Cardiac muscle cell (in vitro differentiated cells and primary cell): ENCODE measurements at places on chromosomes 2 and 18. TPM values are rescaled to one million over a fixed set of nuclear protein-coding genes. Genes with fewer than 3 reads are reported as not detected.
A peak's percentile ranks its signal among the peaks of the same experiment; 100 is the strongest.

DNA sequence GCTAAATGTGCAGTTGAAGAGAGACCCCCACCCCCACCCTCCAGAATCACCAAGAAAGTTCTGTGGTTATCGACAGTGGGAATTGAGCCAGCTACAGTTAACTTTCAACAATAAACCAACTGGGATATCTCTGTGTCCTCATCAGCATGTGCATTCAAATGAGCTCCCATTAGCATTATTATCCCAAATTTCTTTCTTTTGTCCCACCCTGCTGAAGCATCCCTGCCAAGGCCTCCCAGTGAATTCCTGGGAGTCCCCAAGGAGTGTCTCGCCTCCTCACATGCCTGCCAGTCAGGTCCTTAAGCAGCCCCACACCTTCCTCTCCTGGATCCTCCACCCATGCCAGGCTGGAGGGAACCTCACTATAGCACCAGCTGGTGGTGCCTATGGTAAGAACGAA lies 422.1 kb upstream of the HNRNPA3 start:
- no peaks in the 10 kb centered on the region for H3K27me3 ChIP-seq
- no peak overlapping the region for H3K4me3 ChIP-seq
- H3K36me3 ChIP-seq, result no peaks in the 10 kb centered on the region
- H3K27ac ChIP-seq, result no peak overlapping the region
- DNase-seq, result no peak

DNA sequence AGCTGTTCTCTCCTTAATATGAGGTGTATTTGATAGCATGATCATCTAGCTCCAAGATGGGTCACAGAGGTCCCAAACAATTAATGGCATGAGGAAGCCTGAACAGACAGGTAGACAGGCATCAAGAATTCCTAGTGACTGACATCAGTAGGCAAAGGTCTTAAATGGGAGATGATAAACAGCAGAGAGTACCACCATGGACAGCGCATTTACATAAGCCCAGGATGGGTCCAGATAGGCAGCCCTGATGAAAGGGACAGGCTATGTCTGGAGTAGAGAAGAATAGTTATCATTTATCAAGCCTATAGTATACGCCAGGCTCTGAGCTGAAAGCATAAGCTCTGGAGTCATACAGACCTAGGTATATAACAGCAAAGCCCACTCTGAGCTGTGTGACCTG lies 434.7 kb upstream of the SETBP1 start:
- no peak overlapping the region for H3K4me3 ChIP-seq
- no peak overlapping the region for H3K27ac ChIP-seq
- peak; percentile 15 for DNase-seq
- H3K4me1 ChIP-seq, result no peaks in the 10 kb centered on the region

- peaks cover 24% of the 10 kb centered on the region for H3K27me3 ChIP-seq
- peak; percentile 81 for DNase-seq
- no peak overlapping the region for H3K4me3 ChIP-seq
- no peak overlapping the region for H3K27ac ChIP-seq
- no peaks in the 10 kb centered on the region for H3K4me1 ChIP-seq
Observed at GRCh38 chr2:102185347-102185746, 1.5 kb upstream of the IL1RL2 start.

DNA sequence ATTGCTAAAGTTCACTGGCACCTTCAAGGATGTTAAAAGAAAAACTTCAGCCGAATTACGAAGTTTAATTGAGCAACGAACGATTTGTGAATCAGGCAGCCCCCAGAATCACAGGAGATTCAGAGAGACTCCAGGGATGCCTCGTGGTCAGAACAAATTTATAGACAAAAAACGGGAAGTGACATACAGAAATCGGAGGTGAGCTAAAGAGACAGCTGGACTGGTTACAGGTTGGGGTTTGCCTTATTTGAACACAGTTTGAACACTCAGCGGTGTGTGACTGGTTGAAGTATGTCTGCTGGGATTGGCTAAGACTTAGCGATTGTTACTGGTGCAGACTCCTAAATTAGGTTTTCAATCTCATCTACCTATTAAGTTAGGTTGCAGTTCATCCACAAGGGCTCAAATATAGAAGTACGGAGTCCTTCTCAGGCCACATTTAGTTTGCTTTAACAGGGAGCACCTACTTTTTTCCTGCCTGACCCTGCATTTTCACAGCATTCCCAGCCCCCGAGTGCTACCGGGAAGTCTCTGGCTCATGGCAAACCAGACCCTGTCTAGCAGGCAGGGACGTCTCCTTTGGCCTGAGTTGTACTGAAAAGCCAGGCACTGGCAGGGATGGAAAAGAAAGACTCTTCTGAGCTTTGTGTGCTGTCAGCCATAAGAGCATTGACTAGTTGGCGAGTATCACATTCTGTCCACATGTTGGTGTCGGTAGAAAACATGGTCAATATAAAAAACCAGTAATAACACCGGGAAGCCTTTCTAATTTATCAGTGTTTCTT lies 41.1 kb downstream of the CDCA7 start:
- H3K27ac ChIP-seq, result peak overlapping the region; percentile 83
- H3K27me3 ChIP-seq, result no peaks in the 10 kb centered on the region
- H3K4me1 ChIP-seq, result peaks cover 53% of the 10 kb centered on the region

The BOLL gene
- 0.28 TPM in 1 of 2 replicates, not detected in the other for total RNA-seq

The ASB18 gene
- total RNA-seq, result 0.07 TPM in 1 of 2 replicates, not detected in the other

- H3K36me3 ChIP-seq, result no peaks in the 10 kb centered on the region
- H3K27me3 ChIP-seq, result no peaks in the 10 kb centered on the region
Observed at GRCh38 chr2:240637901-240638345, 12.6 kb downstream of the GPR35 start.

DNA sequence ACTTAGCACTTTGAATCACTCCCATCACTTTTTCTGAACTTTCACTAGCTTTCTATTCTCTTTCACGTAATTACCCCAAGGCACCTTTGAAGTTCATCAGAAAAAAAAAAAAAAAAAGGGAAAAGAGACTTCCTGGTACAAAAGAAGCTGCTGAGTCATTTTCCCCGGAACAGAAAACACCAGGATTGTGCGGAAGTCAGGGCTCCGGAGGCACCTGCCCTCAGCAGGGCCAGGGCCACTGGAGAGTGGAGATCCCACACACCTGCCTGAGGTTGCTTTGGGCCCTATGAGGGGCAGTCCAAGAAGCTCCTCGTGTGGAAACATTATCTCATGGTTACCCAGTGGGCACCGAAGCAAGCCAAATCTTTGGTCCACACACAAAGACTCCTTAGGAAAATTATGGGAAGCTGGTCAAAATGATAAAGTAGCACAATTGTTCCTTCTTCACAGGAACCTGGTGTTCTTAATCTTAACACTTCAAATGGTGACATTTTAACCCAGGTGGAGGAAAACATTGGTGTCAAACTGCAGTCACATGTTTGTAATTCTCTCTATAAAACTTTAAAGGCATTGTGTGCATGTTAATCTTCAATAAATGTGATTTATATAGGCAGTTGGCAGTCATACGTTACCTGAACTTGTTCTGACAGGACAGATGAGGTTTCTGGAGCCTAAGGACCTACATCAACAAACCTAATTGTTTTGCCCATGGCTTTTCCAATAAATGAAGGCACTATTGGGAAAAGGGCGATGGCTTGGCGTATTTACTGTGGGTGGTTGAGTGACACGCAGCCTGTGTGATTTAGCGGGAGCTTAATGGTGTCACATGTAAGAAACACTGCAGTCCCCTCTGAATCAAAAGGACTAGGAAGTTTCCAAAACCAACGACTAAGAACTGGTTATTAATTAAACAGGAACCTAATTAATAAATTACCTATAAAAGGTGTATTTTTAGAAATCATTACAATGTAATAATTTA lies 23.4 kb upstream of the FAM110C start:
- peaks cover 6% of the 10 kb centered on the region for H3K4me1 ChIP-seq
- H3K27ac ChIP-seq, result no peak overlapping the region
- H3K4me3 ChIP-seq, result no peak overlapping the region
- no peak for DNase-seq
- H3K36me3 ChIP-seq, result no peaks in the 10 kb centered on the region
- no peaks in the 10 kb centered on the region for H3K27me3 ChIP-seq

- H3K4me3 ChIP-seq, result no peak overlapping the region
- H3K36me3 ChIP-seq, result no peaks in the 10 kb centered on the region
- no peak for DNase-seq
- H3K27me3 ChIP-seq, result no peaks in the 10 kb centered on the region
- no peak overlapping the region for H3K27ac ChIP-seq
Observed at GRCh38 chr2:98459496-98460175, 15.0 kb downstream of the INPP4A start.

The GALR1 gene
- total RNA-seq, result not detected in 2 replicates

GRCh38 chr2:227016894-227017293 lies 147.1 kb downstream of the COL4A4 start:
- DNase-seq, result no peak
- no peak overlapping the region for H3K27ac ChIP-seq

The LAMA3 gene
- total RNA-seq, result 0.18 and 0.39 TPM in 2 replicates

DNA sequence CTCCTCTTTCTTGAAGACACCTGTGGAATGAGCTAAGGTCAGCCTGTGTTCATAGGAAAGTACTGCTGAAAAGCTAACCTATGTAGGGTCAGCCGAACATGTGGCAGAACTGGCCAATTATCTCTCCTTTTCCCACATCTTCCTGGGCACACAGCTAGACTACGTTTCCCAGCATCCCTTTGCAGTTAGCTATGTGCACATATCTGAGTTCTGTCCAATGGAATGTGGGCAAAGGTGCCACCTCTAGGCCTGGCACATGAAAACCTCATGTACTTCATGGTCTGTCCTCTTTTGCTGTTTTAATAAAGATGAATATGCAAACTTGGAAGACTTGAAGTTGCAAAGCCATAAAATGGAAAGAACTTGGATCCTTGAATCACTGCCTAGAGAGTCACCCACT lies 352.6 kb downstream of the TNS1 start:
- no peaks in the 10 kb centered on the region for H3K27me3 ChIP-seq
- no peak for DNase-seq
- no peaks in the 10 kb centered on the region for H3K36me3 ChIP-seq
- no peak overlapping the region for H3K27ac ChIP-seq

The PPP4R1 gene
- 58.7 and 75.1 TPM in 2 replicates for total RNA-seq

The DCC gene
- 0.14 and 0.27 TPM in 2 replicates for total RNA-seq

- H3K4me3 ChIP-seq, result no peak overlapping the region
- no peak for DNase-seq
- no peaks in the 10 kb centered on the region for H3K36me3 ChIP-seq
- H3K27ac ChIP-seq, result no peak overlapping the region
Observed at GRCh38 chr2:15983496-15983895, 43.1 kb downstream of the MYCN start.

DNA sequence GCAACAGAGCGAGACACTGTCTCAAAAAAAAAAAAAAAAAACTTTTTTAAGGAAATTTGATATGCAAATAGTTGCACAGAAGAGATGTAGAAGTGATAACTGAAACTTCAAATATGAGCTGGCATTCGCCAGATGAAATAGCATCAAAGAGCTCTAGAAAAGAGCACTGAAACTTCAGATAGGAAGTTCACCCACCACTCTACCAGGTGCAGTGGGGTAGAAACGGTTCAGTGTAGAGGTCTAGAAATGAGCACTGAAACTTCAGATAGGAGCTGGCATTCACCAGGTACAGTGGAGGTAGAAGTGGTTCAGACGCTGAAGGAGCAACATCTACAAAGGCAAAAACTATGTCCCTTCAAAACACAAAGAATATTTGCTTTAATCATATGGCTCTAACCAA lies 9.0 kb upstream of the ONECUT2 start:
- no peak for DNase-seq
- H3K27me3 ChIP-seq, result peaks cover 97% of the 10 kb centered on the region
- H3K4me3 ChIP-seq, result no peak overlapping the region
- H3K4me1 ChIP-seq, result no peaks in the 10 kb centered on the region

DNA sequence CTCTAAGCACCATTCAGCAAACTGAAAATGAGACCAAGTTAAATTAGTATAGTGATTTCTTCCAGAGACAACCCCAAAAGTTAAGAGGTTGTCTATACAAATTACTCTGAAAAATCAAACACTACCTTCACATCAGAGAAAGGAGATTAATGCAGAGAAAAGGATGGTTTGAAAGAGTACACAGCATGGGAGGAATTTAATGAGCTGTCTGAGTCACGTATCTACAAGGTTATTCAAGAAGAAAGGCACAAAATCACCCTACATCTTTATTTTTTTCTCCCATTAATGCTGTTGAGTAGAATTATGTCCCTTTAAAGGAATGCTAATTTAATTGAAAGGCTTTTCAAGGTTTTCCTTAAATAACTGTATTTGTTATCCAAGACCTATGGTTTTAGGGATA lies 41.1 kb downstream of the LANCL1 start:
- no peaks in the 10 kb centered on the region for H3K27me3 ChIP-seq
- no peak overlapping the region for H3K4me3 ChIP-seq
- no peak for DNase-seq
- no peak overlapping the region for H3K27ac ChIP-seq

DNA sequence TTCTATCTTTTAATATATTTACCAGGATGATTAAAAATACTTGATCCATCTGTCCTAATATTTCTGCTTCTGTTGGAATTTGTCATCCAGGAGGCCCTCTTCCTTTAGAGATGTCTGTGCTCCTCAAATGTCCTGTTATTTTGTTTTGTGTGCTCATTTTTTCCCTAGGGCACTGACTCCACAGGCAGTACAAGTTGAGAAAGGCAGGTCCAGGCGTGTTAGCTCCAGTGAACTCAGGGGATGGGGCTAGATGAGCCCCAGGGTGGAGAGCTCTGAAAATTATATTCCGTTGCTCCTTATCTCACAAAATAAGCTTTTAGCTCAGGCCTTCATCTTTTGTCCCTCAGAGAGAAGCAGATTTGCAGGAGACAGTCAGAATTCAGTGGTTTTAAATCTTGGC lies 105.7 kb downstream of the SLC4A3 start:
- H3K4me1 ChIP-seq, result no peaks in the 10 kb centered on the region
- H3K36me3 ChIP-seq, result no peaks in the 10 kb centered on the region
- H3K4me3 ChIP-seq, result no peak overlapping the region
- no peak overlapping the region for H3K27ac ChIP-seq
- H3K27me3 ChIP-seq, result no peaks in the 10 kb centered on the region
- DNase-seq, result no peak

GRCh38 chr2:128455721-128456050 lies 137.0 kb upstream of the HS6ST1 start:
- DNase-seq, result no peak
- no peaks in the 10 kb centered on the region for H3K4me1 ChIP-seq
- no peak overlapping the region for H3K27ac ChIP-seq
- H3K4me3 ChIP-seq, result no peak overlapping the region

DNA sequence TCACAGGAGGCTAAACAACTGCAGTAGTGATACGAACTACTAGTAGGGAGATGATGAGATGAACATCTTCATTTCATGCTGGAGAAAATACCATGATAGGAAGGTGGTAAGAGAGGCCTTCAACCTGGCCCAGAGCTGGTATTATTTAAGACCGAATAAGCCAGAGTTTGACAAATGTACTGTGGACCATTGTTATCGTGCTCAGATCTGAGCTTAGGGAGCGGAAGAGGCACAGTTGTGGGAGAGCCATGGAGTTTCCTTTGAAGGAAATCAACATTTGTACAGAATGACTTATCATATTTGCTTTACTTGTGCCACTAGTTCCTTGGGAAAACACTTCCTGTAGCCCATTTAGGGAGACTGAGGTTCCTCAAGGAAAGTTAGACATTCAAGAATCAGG lies 260.6 kb upstream of the TNP1 start:
- no peaks in the 10 kb centered on the region for H3K27me3 ChIP-seq
- H3K4me3 ChIP-seq, result no peak overlapping the region
- no peaks in the 10 kb centered on the region for H3K4me1 ChIP-seq

The DSC3 gene
- 1.2 and 3.3 TPM in 2 replicates for total RNA-seq

GRCh38 chr2:223647258-223647952 lies 45.2 kb upstream of the SCG2 start:
- no peak for DNase-seq
- H3K27me3 ChIP-seq, result no peaks in the 10 kb centered on the region
- H3K4me3 ChIP-seq, result no peak overlapping the region
- no peaks in the 10 kb centered on the region for H3K36me3 ChIP-seq
- no peak overlapping the region for H3K27ac ChIP-seq

The GATA6 gene
- total RNA-seq, result 182 and 187 TPM in 2 replicates
